Keratinocyte (primary cell): ENCODE measurements at places on chromosomes 3 and 15. TPM values are rescaled to one million over a fixed set of nuclear protein-coding genes. Genes with fewer than 3 reads are reported as not detected.

Gene CCR2
- polyA plus RNA-seq, result 0.02 to 0.26 TPM (median 0.07 TPM) in 3 replicates

Gene C2CD4A
- polyA plus RNA-seq, result not detected in 3 replicates

Gene NR2E3
- 0.18 to 0.46 TPM (median 0.18 TPM) in 3 replicates for polyA plus RNA-seq

Gene CPLX3
- 0.03 TPM in 1 of 3 replicates, not detected in the others for polyA plus RNA-seq

Gene C3orf33
- 2.0 to 2.9 TPM (median 2.6 TPM) in 3 replicates for polyA plus RNA-seq

Gene GCNT3
- polyA plus RNA-seq, result 0.12 to 0.26 TPM (median 0.15 TPM) in 3 replicates

Gene CA12
- 101 to 220 TPM (median 158 TPM) in 3 replicates for polyA plus RNA-seq

GRCh38 chr3:130428871-130429712 is 83.6 kb downstream of the COL6A5 start:
- no peak for DNase-seq
- no peaks in the 10 kb centered on the region for H3K4me1 ChIP-seq
- no peak overlapping the region for H3K27ac ChIP-seq
- H3K27me3 ChIP-seq, result no peaks in the 10 kb centered on the region

GRCh38 chr3:151047636-151048035 is 37.8 kb upstream of the MED12L start:
- no peaks in the 10 kb centered on the region for H3K4me1 ChIP-seq
- H3K4me3 ChIP-seq, result no peak overlapping the region
- no peak for DNase-seq

DNA sequence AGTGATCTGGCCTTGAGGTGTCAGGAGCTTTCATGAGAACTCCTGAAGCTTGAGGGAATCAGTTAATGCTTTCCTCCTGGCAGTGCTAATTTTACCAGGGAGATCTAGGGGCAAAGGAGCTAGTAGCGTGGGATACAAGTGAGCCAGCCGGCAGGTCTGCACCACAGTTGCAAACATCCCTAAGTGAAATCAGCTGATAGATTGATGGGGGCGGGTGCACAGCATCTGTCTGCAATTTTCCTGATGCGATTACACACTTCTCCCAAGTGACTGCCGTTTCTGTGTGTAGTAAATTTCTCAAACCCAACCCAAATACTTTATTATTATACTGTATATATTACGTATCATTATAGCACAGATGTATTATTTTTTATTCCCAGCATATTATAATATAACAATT is 304.5 kb downstream of the AGBL1 start:
- H3K27me3 ChIP-seq, result no peaks in the 10 kb centered on the region
- H3K4me3 ChIP-seq, result no peak overlapping the region
- no peaks in the 10 kb centered on the region for H3K36me3 ChIP-seq

GRCh38 chr3:16174026-16174355 is 489 bp upstream of the GALNT15 start:
- DNase-seq, result no peak
- no peaks in the 10 kb centered on the region for H3K36me3 ChIP-seq
- H3K4me1 ChIP-seq, result peaks cover 4% of the 10 kb centered on the region
- no peak overlapping the region for H3K4me3 ChIP-seq

- H3K27ac ChIP-seq, result no peak overlapping the region
- no peaks in the 10 kb centered on the region for H3K27me3 ChIP-seq
- H3K4me3 ChIP-seq, result no peak overlapping the region
- no peaks in the 10 kb centered on the region for H3K36me3 ChIP-seq
- DNase-seq, result no peak
- no peaks in the 10 kb centered on the region for H3K4me1 ChIP-seq
Measured at GRCh38 chr15:85828874-85829273, 34.1 kb upstream of the KLHL25 start.

GRCh38 chr15:74006774-74007639 is 12.5 kb downstream of the PML start:
- DNase-seq, result no peak
- H3K4me3 ChIP-seq, result no peak overlapping the region
- H3K27me3 ChIP-seq, result no peaks in the 10 kb centered on the region
- H3K36me3 ChIP-seq, result peaks cover 20% of the 10 kb centered on the region
- H3K4me1 ChIP-seq, result peaks cover 4% of the 10 kb centered on the region
- no peak overlapping the region for H3K27ac ChIP-seq

DNA sequence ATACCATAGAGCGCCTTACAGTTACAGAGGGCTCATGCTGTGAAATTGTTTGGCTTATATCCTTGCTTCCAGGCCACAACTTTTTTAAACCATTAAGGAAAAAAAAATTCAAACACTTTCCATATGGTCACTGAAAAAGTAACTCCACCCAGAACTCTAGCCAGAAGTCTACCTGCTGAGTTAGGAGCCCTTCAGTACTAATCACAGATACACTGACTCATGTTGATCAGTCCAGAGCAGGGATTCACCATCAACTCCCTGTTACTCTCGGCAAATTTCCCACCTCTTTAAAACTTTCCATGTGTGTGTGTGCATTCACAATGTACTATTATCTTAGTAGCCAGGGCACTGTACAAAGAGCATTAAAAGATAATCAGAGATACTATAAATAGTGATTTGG is 372.8 kb downstream of the MAGI1 start:
- H3K27ac ChIP-seq, result no peak overlapping the region
- H3K36me3 ChIP-seq, result no peaks in the 10 kb centered on the region
- H3K4me3 ChIP-seq, result no peak overlapping the region
- H3K4me1 ChIP-seq, result peaks cover 22% of the 10 kb centered on the region

DNA sequence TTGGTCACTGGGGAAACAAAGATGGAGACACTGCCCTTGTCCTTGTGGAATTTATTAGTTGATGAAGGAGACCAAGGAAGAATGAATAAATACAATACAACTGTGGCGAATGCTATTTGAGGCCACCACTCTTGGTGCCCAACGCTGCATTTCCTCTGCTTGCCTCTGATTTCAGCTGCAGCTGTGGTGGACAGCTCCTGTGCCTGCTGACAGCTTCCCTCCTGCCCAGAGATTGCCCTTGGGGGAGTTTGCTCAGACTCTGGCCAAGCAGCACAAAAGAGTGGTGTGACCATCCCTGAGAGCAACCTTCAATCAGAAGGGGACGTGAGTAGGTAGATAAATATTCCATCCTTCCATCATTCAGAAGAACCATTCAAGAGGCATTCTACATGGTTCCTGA is 64.6 kb upstream of the FHIT start:
- H3K27me3 ChIP-seq, result no peaks in the 10 kb centered on the region
- no peak overlapping the region for H3K27ac ChIP-seq
- H3K4me3 ChIP-seq, result no peak overlapping the region
- DNase-seq, result no peak
- no peaks in the 10 kb centered on the region for H3K4me1 ChIP-seq
- no peaks in the 10 kb centered on the region for H3K36me3 ChIP-seq

- no peak for DNase-seq
- H3K27me3 ChIP-seq, result no peaks in the 10 kb centered on the region
- peak within 1 kb of the TSS; percentile 91 for H3K27ac ChIP-seq
- H3K4me3 ChIP-seq, result peak within 1 kb of the TSS; percentile 63
Measured at GRCh38 chr3:69013253-69014021, at the start of gene EOGT. EOGT (minus strand) TSS chr3:69013684; CDS start chr3:69009846, 3,838 bp downstream.

- peak overlapping the region; percentile 5 for H3K27ac ChIP-seq
- no peaks in the 10 kb centered on the region for H3K4me1 ChIP-seq
- H3K36me3 ChIP-seq, result peaks cover 22% of the 10 kb centered on the region
- DNase-seq, result no peak
- no peak overlapping the region for H3K4me3 ChIP-seq
Measured at GRCh38 chr3:37144806-37145205, 29.6 kb downstream of the LRRFIP2 start.

GRCh38 chr3:119883461-119884160 is 101.7 kb downstream of the NR1I2 start:
- H3K27ac ChIP-seq, result no peak overlapping the region
- H3K36me3 ChIP-seq, result peaks cover 4% of the 10 kb centered on the region
- no peak overlapping the region for H3K4me3 ChIP-seq
- no peaks in the 10 kb centered on the region for H3K27me3 ChIP-seq
- H3K4me1 ChIP-seq, result no peaks in the 10 kb centered on the region

- no peak overlapping the region for H3K27ac ChIP-seq
- no peak for DNase-seq
- H3K36me3 ChIP-seq, result no peaks in the 10 kb centered on the region
- H3K27me3 ChIP-seq, result peaks cover 7% of the 10 kb centered on the region
- H3K4me1 ChIP-seq, result peaks cover 2% of the 10 kb centered on the region
Measured at GRCh38 chr3:10352146-10352911, 31.4 kb upstream of the SEC13 start.

DNA sequence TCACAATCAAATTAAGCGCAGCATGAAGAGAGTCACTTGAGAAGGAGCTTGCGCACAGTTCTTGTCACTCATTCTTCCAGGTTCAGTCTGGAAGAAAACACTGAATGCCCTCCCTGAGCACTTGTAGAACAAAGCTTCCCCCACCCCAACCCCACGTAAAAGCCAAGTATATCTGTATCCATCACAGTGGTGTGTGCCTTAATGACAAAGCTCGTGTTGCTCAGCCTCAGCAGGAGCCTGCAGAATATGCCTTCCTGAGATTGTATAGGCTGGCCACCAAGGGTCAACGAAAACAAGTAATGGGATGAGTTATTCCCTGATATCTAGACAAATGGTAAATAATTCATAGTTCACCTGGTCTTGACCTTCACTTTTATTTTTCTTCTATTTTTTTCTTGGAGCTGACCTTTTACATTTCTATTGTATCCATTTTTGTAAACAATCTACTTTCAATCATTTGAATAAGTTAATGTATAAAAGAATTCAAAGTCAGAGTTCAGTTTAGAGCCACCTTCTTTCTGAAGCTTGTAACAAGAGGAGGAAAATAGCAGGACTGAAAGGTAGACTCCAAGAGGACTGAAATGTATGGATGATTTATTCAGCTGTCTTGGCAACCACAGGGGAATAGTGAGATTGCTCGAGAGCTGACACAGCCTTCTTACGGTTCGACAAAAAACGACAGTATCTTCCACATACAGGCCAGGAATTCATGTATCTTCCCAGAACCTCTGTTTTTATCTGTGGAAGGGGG is 405.5 kb upstream of the TPM1 start:
- H3K36me3 ChIP-seq, result no peaks in the 10 kb centered on the region
- DNase-seq, result no peak

- no peak overlapping the region for H3K27ac ChIP-seq
- no peak for DNase-seq
- H3K4me3 ChIP-seq, result no peak overlapping the region
- peaks cover 31% of the 10 kb centered on the region for H3K27me3 ChIP-seq
Measured at GRCh38 chr3:10955711-10956453, 36.7 kb upstream of the SLC6A1 start.

DNA sequence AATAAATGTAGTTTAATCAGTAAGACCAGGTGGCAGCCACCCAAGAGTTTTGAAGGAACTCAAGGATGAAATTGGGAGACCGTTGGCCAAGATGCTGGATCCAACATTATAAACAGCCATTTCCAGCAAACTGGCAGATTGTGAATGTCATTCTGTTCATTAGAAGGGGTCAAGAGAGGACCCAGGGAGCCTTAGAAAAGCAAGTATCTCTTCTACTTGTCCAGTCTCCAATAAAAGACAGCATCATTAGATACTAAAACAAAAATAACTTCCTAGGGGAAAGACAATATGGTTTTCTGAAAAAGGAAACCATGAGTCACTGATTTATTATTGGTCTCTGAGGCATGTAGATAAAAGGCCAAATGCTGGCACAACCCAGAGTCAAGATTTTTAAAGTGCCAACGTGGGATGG is 67.9 kb downstream of the GADL1 start:
- H3K4me3 ChIP-seq, result no peak overlapping the region
- no peaks in the 10 kb centered on the region for H3K36me3 ChIP-seq
- no peak overlapping the region for H3K27ac ChIP-seq
- DNase-seq, result no peak
- H3K27me3 ChIP-seq, result no peaks in the 10 kb centered on the region

- H3K4me3 ChIP-seq, result no peak overlapping the region
- no peaks in the 10 kb centered on the region for H3K27me3 ChIP-seq
- H3K27ac ChIP-seq, result no peak overlapping the region
- H3K36me3 ChIP-seq, result no peaks in the 10 kb centered on the region
- no peaks in the 10 kb centered on the region for H3K4me1 ChIP-seq
Measured at GRCh38 chr3:175805825-175806224, 946.7 kb downstream of the NAALADL2 start.

GRCh38 chr3:195546130-195546560 is 3.0 kb upstream of the PPP1R2 start:
- H3K4me1 ChIP-seq, result peaks cover 21% of the 10 kb centered on the region
- DNase-seq, result peak; percentile 74
- no peaks in the 10 kb centered on the region for H3K27me3 ChIP-seq
- H3K27ac ChIP-seq, result peak overlapping the region; percentile 5
- no peak overlapping the region for H3K4me3 ChIP-seq

DNA sequence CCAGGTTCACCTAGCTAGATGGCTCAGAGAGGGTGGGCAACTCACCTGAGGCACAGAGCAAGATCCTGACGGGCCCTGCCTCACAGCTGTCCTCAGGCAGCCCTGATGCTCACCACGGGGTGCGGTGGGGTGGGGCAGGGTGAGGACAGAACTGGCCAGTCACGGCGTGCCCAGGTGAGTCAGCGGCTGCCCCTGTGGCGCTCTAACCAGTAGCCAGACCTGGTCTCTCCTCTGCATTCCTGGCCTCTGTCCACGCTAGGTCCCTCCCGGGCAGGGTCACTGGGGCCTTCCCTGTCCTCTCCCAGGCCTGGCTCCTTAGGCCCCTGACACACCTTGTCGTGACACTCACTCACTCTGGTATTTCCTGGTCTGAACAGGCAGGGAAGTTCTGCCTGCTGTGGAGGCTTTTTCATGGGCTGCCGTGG is 901 bp downstream of the ALS2CL start:
- peaks cover 19% of the 10 kb centered on the region for H3K36me3 ChIP-seq
- H3K27me3 ChIP-seq, result no peaks in the 10 kb centered on the region
- peak overlapping the region; percentile 86 for H3K27ac ChIP-seq
- peak; percentile 89 for DNase-seq
- peaks cover 41% of the 10 kb centered on the region for H3K4me1 ChIP-seq
- H3K4me3 ChIP-seq, result peak overlapping the region; percentile 72

DNA sequence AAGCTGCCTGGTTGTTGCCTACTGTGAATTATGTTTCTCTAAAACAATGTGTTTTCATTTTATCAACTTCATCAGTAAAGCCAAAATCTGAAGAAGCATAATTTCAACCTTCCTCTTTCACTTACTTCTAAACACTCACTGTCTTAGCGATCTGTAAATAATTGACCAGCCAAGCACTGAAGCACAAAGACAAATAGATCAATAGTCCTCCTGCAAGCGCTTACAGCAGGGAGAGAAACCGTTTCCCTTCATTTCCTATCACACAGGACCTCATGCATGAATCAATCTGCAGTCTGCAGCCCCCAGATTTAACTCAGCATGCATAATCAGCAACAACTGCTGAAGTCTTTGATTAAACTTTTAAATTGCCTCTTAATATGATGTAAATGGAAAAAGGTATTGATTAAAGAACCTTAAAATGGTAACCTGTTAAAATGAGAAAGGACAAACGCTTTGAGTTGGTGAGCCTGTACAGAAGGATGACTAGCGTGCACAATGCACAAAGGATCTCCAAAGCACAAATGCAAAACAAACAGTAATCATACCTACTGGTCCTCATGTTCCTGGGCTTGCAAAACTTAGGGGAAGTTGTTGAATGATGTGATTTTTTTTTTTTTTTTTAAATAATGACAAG is 370.2 kb upstream of the ZNF385D start:
- DNase-seq, result no peak
- H3K4me3 ChIP-seq, result no peak overlapping the region
- H3K27ac ChIP-seq, result no peak overlapping the region
- no peaks in the 10 kb centered on the region for H3K36me3 ChIP-seq
- no peaks in the 10 kb centered on the region for H3K27me3 ChIP-seq
- no peaks in the 10 kb centered on the region for H3K4me1 ChIP-seq
